ENCODE measurements at places on chromosomes 3 and 15.
A peak's percentile ranks its signal among the peaks of the same experiment; 100 is the strongest.

- no peak for DNase-seq
Observed at GRCh38 chr3:153688301-153689120, 432.7 kb upstream of the ARHGEF26 start.

DNA sequence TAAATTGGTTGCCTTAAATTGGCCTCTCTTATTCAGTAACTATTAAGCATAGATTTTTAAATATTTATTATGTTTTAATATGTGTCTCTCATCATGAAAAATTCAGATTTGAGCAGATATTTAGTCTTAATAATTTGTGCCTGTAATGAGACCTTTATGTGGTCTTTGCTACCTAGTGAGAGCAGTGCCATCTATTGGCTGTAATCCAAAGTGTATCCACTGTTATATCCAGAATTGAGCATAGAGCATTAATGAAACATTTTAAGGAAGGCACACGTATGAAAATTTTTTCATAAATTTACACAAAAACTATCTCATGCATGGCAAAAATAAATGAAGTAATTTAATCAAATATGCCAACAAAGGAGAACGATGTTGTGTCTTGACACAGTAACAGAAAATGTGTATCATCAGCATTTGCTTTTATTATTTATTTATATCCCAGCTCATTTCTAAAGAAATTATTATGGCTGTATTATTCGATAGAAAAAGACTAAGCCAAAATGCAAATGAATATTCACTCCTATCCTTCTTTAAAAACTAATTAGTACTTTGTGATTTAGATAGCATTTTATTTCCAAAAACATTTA, 203.5 kb downstream of the RSRC1 start:
- no peak for DNase-seq

DNA sequence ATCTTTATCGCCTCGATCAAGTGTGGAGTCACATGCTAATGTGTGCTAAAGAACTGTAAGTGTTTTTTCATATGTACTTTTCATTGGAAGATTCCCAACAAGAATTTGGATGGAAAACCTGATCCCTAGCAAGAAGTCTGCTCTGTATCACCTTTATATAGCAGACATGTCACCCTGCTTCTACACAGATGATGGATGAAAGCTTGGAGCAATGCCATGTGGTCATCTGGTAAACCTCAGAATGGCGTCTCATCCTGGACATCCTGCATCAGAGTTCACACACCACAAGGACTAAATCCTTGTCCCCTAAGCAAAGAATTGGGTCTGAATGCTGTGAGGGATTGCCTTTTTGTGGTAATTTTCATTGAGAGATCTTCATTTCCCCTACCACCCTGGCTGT, 42.1 kb upstream of the CTDSPL start:
- no peak for DNase-seq

DNA sequence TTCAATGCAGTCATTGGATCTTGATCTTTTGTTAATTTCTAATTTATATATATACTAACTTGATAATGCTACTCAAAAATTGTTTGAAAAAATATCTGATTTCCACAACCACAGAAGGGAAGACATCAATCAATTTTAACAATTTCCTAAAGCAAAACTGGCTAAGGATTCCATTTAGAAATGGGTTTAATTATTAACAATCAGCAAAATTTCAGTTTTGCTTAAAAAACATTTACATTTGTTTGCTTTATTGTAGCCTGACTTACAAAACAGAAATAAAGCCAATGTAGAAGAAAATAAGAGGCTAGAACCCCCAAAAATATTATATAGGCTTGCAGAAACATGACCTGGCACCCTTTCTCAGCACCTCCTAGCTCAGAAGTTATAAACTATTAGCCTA, 74.9 kb downstream of the LRRFIP2 start:
- DNase-seq, result no peak

DNA sequence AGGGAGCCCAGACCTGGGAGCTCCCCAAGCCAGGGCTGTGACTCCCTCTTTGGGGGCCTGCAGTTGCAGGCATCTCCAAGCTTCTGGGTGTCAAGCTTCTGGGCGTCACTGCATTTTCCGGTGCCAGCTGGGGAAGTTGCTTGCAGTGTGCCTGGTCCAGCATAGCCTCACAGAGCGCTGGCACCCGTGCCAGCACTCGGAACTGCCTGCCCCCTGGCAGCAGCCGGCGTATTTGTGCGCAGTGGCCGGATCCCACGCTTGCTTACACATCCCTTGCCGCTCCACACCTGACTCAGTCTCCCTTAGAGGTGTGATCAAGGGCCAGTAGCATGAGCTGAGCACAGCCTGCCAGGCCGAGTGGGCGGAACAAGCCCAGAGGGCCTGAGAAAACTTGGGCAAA, 37.0 kb downstream of the COMMD2 start:
- no peak for DNase-seq

GRCh38 chr3:32194653-32195052, 43.8 kb upstream of the CMTM8 start:
- DNase-seq, result no peak

DNA sequence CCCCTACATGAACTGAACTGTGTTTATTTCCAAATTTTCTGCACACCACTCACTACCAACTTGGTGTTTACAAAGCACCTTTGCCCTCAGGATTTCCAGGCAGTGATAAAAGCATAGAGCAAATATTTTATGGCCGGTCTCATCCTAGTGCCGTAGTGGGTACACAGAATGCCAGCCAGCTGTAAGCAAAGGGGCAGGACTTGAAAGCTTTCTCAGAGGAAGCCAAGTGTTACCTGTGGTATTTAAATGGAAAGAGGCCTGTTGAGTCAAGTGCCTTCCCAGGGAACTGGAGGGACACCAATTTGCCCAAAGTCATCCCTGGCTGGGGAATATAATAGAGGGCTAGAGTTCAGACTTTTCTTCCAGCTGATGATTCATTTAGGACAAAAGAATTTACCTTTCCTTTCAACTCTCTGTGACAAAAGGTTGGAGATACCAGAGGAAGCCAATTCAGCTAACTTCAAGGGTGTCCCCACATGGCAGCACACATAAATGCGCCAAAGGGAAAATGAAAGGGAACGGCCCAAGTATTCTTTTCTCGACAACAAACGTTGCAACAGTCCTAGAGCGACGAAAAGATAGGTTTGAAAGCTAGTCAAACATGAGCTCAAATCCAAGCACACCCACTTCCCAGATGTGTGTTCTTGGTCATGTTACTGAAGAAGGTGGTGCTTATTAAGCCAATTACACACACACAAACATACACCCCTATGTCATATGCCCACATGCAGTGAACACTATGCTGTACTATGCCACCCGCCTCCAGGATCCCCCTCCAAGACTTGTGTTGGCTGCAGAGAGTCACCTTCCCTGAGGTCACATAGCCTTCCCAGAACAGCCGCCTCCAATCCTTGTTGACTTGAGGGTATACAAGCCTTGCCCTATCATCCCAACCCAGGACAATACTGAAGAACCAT, 27.7 kb downstream of the MAGI1 start:
- DNase-seq, result no peak

DNA sequence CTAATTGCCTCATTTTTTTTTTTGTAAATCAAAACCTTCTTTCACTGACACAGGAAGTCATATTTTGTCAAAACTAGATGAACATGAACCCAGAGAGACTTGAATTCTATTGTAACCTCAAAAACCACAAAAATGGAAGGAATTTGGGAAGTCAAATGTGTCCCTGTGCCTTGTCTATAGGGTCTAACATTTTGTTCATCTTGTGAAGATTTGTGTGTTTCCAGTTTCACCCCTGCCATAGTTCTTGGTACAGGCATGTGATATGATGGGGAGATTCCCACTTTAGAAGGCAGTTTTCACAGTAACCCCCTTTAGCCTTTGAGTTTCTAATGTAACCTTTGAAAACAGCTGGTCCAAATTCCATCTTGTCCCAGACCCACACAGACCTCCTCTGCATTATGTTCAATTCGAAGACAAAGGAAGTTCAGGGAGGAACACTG, 318.5 kb upstream of the ADAMTS9 start:
- DNase-seq, result no peak

DNA sequence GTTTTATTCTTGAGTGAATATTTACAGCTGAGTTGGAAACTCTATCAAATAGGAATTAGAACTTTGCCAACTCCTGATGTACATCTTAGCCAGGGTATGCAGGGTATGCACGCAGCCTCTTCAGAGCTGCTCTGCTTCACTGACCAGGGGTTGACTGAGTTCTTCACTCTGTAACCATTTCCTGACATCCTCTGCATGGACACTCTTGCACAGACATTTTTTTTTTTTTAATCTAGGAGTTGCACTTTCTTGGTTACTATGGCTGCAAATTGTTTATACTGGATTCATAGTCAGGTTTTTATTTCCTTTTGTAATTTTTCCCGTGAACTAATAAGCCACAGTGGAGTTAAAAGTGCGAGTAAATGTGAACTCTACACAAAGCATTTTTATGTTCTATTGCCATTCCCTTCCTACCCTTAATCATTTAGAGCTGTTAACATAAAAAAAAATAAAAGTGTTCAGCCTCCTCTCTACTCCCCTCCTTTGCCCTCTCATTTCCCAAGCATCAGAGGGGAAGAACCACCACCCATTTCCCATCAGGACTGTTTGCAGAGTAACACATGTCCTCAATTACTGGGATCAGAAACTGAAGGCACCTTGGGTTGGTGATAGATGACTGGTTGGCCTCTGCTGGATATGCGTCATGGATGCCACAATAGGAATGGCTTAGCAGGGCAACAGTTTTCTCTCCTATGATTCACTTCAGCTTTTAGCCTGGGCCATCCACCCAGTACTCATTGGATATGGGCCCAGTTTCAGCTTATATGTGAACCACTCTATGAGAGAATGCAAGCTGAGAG, 54.0 kb downstream of the DUT start:
- no peak for DNase-seq

DNA sequence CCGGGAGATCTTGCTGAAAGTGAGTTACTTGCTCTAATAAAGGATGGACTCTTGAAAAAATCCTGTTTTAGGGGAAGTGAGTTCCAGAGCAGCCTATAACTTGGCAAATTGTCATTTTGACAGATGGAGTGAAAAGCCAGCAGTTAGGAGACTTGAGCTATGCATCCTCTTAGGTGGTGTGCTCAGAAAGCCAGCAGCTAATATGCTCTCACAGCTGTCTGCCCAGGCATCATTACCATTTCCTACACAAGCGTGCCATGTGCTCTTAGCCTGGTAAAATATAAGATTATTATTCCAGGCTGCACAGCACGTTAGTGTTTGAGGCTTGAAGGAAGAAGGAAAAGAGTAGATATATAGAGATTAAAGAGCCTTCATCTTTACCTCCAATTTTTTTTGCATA, 151.0 kb downstream of the CHL1 start:
- no peak for DNase-seq

GRCh38 chr15:42239528-42240182, 31.6 kb upstream of the VPS39 start:
- no peak for DNase-seq

GRCh38 chr3:187735383-187735782, 9.9 kb downstream of the BCL6 start:
- DNase-seq, result no peak

- no peak for DNase-seq
Observed at GRCh38 chr3:111604119-111604518, 9.0 kb upstream of the ZBED2 start.

GRCh38 chr3:69568458-69568857, 170.8 kb upstream of the MITF start:
- DNase-seq, result no peak

- no peak for DNase-seq
Observed at GRCh38 chr3:62597491-62597890, 224.1 kb upstream of the FEZF2 start.

DNA sequence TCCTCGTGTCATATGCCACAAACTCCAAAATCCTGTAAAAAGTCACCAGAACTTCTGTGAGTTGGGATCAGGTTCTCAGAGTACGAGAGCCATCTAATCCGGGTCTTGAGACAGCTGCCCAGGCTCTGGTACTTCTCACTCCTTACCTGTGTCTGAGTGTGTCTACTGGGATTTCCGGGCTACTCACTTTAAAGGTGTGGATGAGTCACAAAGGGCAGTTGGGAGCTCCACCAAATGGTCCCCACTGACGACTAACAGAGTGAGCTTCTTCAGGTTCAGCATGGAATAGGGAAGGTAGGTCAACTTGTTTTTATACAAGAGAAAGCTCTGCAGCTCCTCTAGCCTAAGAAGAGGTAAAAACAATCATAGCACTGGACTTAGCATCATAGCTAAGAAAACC, 29.5 kb downstream of the RTP3 start:
- no peak for DNase-seq

GRCh38 chr3:173430576-173430975, 33.0 kb downstream of the NLGN1 start:
- DNase-seq, result no peak

GRCh38 chr15:42921342-42921731, 759 bp upstream of the TTBK2 start:
- DNase-seq, result peak; percentile 9

DNA sequence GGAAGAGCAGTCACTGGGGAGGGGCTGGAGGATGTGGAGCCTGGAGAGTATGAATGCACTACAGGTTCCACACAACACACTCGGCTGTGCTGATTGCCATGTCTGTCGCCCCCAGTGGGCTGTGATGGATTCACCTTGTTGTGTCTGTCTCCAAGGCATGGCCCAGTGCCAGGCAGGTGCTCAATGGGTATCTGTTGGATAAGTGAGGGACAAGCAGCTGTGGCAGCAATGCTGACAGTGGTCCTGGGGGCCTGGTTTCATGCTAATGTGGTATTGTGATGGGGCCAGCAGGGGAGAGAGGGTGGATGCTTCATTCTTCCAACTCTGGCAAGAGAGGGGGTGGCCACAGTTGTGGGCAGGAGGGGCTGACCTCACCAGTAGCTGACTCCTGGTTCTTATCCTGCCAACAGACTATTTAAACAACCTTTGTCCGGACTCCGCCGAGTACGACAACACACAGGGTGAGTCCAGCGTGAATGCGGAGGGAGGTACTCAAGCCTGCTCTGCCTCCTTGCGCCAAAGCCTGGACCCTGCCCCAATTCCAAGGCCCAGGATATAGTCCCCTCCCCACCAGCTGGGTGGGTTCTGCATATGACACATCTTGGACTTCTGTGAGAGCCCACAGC, 47.3 kb upstream of the NR2C2 start:
- no peak for DNase-seq

DNA sequence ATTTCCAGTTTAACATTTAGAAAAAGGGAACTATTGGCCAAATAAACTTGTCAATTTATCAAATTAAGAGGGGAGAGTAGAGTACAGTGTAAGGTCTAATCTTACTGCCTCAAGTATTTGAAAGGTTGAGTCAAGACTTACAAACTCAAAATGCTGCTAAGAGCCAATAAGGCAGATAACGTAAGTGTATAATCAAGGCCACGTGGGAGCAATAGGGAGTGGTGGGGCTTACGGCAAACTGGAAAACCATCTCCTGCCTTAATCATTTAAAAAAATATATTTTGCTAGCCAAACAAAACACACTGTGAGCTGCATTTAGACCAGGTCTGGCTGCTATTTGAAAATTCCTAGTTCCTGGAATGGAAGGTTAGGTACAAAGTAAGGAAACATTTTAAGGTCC, 107.3 kb upstream of the FRMD4B start:
- DNase-seq, result no peak

- DNase-seq, result no peak
Observed at GRCh38 chr3:101642441-101642840, 34.5 kb downstream of the ZBTB11 start.
